ENCODE measurements at places on chromosomes 11 and 22.
A peak's percentile ranks its signal among the peaks of the same experiment; 100 is the strongest.

DNA sequence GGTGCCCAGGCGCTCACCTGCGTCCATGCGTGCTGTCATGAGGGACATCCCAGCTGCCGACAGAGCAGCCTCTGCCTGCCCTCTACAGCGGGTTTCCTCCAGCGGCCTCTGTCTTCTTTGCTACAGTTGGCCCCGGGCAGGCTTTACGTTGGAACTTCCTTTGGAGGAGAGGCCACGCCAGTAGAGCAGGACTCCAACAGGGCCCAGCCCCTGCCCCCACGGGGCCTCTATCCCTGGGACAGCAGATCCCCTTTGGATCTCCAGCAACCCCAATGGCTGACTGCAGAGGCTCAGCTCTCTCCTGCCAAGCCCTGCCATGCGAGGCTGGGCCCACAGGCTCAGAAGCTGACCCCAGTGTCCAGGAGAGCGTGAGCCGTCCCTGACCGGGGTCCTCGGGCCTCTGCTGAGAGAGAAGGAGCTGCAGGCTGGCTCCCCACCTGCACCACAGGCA lies 12.1 kb downstream of the TRPM5 start:
- DNase-seq: no peak

DNA sequence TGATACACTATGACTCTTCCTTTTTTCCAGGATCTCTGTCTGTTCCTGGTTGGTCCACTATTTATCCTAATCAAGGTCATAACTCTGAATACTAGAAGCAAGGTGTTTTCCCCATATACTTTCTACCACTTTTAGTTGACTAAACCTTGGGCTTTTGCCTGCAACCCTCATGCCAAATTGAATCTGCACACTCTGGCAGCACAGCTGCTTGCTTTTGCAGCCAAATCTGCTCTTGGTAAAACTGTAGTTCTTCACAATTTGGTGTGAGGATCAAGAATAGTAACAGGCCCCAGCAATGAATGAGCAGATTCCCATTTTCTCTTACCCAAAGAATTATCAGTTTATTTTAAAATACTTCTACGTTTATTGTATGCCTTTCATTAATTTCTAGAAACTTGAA lies 586.5 kb upstream of the CNTN5 start:
- DNase-seq: no peak

DNA sequence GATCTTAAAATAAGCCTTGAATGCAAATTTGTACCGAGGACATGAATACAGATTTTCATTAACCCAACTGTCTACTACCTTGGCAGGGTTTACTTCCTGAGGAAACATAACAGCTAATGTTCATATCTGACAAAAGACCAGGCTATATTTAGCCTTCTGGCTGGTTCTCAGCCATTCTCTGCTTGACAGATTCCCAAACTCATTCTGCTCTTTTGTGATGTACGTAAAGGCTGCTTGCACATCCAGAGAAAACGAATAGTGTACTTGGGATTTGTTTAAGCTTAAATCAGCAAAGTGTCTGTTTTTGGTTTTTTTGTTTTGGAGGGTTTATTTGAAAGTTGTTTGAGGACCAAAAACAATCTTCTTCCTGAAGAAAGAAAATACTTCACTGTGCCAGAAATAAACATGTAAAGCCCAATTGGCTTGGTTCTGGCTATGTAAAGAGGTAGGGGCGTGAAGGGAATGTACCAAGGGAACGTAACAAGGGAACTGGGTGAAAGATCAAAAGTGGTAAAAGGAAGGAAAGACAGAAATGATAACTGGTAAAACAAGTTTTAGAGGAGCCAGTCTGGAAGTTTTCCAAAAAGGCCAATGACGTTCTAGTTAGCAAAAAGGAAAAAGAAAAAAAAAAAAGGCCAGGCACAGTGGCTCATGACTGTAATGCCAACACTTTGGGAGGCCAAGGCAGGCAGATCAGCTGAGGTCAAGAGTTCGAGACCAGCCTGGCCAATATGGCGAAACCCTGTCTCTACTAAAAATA lies 21.4 kb upstream of the CRTAM start:
- DNase-seq: no peak

GRCh38 chr11:72582206-72583176 lies 91.7 kb downstream of the PDE2A start:
- DNase-seq: no peak

DNA sequence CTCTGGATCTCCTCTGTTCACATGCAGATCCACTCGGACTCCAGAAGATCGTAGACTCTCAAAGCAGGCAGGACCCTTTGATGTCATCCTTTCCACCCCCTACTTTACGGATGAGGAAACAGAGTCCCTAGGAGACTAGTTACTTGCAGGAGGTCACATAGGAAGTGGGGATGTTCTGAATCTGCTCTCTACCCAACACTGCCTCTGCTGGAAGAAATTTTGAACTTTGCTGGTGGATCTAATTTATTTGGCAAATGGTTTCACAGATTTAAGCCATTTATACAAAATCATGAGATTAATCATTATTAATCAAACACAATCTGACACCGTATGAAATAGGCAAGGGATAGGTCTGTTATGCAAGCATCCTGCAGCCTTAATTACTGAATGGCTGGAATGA lies 55.0 kb upstream of the USP47 start:
- DNase-seq: peak; percentile 9

- no peak for DNase-seq
These were observed 83.3 kb downstream of the MICAL2 start for GRCh38 chr11:12193515-12194336.

DNA sequence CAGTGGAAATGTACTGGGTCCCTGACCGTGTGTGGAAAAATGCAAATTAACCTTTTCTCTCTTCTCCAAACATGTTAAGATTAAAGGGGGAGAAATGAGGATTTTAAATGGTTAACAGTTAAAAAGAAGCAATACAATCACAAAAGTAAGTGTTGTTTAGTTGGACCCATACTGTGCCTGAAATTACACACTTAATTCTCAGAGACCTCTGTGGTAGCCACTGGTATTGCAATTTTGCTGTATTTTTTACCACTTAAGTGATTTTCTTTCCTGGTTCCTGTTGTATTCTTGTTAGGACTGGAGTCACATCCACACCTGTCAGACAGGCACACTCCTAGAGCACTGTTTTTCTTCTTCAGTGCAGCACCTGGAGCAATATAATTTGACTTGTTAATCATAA lies 179.6 kb upstream of the PDGFD start:
- no peak for DNase-seq

DNA sequence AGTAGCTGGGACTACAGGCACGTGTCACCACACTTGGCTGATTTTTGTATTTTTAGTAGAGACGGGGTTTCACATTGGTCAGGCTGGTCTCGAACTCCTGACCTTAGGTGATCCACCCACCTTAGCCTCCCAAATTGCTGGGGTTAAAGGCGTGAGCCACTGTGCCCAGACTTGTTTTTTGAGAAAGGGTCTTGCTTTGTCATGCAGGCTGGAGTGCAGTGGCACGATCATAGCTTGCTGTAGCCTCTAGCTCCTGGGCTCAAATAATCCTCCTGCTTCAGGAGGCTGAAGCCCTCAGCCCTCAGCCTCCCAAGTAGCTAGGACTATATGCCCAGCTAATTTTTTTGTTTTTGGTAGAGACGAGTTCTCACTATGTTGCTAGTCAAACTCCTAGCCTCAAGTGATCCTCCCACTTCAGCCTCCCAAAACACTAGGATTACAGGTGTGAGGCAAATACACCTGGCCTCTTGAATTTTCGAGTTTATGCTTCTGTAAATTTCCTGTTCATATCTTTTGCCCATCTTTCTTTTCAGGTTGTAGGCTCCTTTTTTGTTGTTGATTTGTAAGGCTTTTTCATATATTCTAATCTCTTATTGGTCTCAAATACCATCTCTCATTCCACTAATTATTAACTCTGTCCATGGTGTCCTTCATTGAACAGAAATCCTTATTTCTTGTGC lies 3.4 kb upstream of the RBM4B start:
- no peak for DNase-seq

DNA sequence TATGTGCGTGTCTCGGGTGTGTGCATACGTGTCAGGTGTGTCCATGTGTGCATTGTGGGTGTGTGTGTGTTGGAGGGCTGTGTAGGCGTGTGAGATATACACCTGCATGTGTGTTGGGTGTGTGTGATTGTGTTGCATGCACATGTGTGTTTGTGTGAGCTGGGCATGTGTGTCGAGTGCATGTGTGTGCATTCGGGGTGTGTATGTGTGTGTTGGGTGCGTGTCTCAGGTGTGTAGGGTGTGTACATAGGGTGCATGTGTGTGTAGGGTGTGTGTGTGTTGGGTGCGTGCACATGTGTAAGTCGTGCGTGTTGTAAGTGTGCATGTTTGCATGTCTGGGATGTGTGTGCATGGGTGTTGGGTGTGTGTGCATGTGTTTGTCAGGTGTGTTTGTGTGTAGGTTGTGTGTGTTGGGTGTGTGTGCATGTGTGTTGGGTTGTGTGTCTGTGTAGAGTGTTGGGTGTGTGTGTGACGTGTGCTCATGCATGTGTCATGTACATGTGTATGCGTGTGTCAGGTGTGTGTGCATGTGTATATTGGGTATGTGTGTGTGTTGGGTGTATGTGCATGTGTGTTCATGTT lies 4.1 kb downstream of the MUC6 start:
- DNase-seq: no peak

- DNase-seq: no peak
These were observed 2.8 kb downstream of the GRK3 start for GRCh38 chr22:25567251-25567675.

DNA sequence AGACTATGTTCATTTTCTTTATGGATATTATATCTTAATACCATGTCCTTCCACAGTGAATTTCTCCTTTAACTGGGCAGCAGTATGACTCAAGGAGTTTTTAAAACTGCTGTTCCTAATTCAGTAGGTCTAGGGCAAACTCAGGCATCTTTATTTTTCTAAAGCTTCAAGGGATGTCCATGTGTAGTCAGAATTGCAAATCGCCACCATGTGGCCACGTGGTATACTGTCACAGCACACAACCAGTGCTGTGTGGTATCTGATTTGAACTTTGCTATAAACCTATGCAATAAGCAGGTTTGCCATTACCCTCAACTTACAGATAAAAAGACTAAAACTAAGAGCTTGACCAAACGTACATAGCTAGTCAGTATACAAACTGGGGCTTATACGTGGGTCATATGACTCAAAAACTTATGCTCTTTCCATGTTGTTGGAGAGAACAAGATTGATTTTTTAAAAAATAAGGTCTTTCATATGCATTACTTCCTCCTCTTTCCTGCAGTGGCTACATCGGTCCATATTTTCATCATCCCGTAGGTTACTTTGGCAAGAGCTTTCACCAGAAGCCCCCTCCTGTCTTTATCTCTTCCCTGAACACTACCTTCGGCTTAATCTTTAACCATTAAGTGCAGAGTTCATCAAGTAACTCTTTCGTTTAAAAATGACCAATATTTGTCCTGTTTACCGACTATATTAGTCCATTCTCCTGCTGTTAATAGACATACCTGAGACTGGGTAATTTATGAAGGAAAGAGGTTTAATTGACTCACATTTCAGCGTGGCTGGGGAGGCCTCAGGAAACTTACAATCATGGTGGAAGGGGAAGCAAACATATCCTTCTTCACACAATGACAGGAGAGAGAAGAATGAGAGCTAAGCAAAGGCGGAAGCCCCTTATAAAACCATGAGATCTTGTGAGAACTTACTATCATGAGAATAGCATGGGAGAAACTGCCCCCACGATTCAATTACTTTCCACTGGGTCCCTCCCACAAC lies 8.0 kb upstream of the HTATIP2 start:
- peak; percentile 37 for DNase-seq

GRCh38 chr11:116173941-116174911 lies 598.6 kb downstream of the BUD13 start:
- DNase-seq: no peak

DNA sequence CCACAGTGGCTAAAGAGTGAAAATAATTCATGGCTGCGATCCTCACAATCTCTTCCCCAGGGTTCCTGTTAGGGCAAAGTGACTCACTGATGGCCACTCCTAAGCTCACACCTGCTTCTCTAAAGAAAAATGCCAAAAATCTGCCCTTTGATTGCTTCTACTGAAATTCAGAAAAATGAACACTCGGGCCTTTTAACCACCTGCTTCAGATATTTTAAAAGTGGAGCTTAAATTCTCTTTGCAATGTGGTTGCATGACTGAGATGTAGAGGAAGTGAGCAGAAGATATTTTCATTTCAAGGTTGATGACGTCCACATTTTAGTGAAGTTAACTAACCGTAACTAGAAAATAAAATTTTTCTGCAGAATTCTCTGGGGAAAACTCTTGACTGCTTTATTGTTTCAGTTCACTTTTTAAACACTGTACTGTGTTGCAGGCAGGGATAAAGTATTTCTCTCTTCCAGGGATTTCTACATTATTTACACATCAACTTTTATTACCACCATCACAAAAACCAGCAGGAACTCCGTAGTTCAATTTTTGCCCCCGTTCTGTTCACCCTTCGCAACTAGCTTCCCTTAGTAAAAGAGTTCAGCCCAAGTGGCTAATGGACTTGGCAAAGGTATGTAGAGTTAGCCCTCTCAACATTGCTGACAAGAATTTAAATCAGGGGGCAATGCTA lies 8.5 kb downstream of the RAB30 start:
- peak; percentile 42 for DNase-seq

DNA sequence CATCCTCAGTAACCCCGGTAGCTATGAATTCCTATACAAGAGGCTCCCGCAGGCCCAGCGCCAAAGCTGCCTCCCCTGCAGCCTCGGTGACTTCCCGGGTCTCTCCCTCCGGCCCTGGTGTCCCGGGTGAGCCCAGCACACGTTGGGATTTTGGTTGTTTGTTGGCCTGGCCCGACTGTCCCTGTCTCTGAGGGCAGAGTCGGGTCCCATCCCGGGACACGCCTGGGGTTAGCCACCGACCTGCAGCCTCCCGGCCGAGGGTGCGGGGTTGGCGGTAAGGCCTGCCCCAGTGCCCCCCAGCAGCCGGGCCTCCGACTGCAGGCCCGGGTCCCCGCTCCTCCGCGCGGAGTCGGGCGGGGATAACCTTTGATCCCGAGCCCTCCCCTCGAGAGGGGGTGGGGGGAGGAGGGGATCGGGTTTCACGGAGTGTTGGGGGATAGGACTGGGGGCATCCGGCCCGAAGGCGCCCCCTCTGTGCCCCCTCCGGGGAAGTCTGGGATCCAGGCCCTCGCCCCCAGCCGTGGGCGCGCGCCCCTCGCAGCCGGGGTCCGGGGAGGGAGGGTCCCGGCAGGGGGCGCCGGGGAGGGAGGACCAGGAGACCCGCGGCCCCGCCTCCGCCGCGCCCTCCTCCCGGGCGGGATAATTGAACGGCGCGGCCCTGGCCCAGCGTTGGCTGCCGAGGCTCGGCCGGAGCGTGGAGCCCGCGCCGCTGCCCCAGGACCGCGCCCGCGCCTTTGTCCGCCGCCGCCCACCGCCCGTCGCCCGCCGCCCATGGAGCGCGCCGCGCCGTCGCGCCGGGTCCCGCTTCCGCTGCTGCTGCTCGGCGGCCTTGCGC lies at the start of gene FBLN1:
FBLN1 (plus strand) TSS at position 669 of the 835 bp plus-strand sequence; CDS start at position 772, 103 bp downstream.
- peak; percentile 17 for DNase-seq

- DNase-seq: no peak
These were observed 192.0 kb downstream of the BUD13 start for GRCh38 chr11:116580799-116581198.

DNA sequence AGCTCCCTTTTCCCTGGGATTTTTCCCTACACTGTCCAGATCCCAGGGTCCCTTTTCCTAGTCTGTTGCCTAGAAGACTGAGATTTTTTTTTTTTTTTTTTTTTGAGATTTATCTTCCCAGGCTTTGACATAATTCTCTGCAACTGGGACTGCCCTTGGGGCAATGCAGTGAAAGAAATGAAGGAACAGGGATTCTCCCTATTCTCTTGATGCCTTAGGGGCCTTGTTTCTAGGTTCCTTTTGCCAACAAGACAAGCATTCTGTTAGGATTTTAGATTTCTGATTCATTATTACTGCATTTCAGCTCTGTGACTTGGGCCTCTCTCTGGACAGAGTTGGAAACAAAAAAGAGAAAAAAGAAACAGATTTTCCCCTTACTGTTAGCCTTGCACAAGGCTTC lies 47.3 kb downstream of the QSER1 start:
- no peak for DNase-seq
